Glutamatergic neuron (in vitro differentiated cells): ENCODE measurements at places on chromosomes 7 and 10. TPM values are rescaled to one million over a fixed set of nuclear protein-coding genes. Genes with fewer than 3 reads are reported as not detected.

The CYP26C1 gene
- 0.10 TPM for total RNA-seq

The IGFBP1 gene
- not detected for total RNA-seq

The UCN3 gene
- total RNA-seq, result not detected

The EXOC6 gene
- total RNA-seq, result 9.1 TPM

The MCU gene
- 15.2 TPM for total RNA-seq

The KIF11 gene
- total RNA-seq, result 7.2 TPM

The GPR15LG gene
- not detected for total RNA-seq

The INSIG1 gene
- total RNA-seq, result 95.2 TPM

The NUDT5 gene
- 53.5 TPM for total RNA-seq

The ZNF12 gene
- 19.6 TPM for total RNA-seq

The SHTN1 gene
- 54.8 TPM for total RNA-seq

The SPAM1 gene
- total RNA-seq, result not detected

The C1QL3 gene
- not detected for total RNA-seq

The NSMCE4A gene
- 42.4 TPM for total RNA-seq

The TEX47 gene
- not detected for total RNA-seq

The TM9SF3 gene
- total RNA-seq, result 99.1 TPM

The HEPACAM2 gene
- total RNA-seq, result not detected

The AEBP1 gene
- total RNA-seq, result 35.4 TPM

The RARRES2 gene
- total RNA-seq, result 0.86 TPM

The SORCS1 gene
- total RNA-seq, result 3.3 TPM
